ENCODE measurements at places on chromosomes 6 and 20. TPM values are rescaled to one million over a fixed set of nuclear protein-coding genes. Genes with fewer than 3 reads are reported as not detected.

GRCh38 chr20:23412026-23412425 lies 9.3 kb downstream of the NAPB start:
- H3K27ac ChIP-seq, result no peak overlapping the region
- DNase-seq, result no peak
- H3K27me3 ChIP-seq, result no peaks in the 10 kb centered on the region
- H3K4me3 ChIP-seq, result no peak overlapping the region

- DNase-seq, result no peak
- H3K36me3 ChIP-seq, result no peaks in the 10 kb centered on the region
- no peaks in the 10 kb centered on the region for H3K4me1 ChIP-seq
- no peak overlapping the region for H3K27ac ChIP-seq
Observed at GRCh38 chr6:138620630-138621029, 121.3 kb upstream of the NHSL1 start.

DNA sequence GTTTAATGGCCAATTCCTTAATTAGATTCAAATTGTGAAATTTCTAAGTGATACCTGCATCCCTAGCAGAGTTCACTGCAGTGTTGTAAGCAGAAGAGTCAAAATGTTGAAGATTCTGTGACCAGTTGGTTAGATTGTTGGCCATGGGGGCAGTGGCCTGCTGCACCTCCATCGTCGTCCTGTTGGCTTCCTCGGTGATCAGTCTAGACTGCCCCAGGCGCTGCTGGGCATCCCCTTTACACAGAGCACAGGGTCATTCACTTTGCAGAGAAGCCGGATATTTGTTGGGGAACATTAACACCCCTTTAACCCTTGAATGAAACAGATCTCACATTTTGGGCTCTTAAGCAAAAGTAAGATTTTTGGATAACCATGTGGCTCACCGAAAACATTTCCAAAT lies 60.7 kb downstream of the FAM229B start:
- no peak overlapping the region for H3K4me3 ChIP-seq
- no peaks in the 10 kb centered on the region for H3K27me3 ChIP-seq
- peaks cover 9% of the 10 kb centered on the region for H3K4me1 ChIP-seq
- no peaks in the 10 kb centered on the region for H3K36me3 ChIP-seq
- H3K27ac ChIP-seq, result no peak overlapping the region
- DNase-seq, result no peak

DNA sequence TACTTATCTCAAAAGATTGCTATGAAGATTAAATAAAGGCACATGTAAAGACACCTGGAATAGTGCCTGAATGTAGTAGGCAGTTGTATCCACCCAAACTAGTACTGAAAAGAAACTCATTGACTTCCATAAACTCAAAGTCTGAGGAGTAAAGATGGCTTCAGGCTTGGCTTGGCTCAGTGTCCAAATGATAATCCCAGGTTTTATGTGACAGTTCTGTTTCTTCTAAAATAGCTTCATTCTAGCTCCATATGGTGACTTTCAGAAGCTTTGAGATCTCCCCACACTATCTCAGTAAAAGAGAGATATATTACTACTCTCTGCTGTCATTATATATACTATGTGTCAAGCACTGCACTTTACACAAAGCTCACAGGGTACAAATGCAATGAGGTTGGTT lies 121.3 kb downstream of the DOK5 start:
- H3K27me3 ChIP-seq, result no peaks in the 10 kb centered on the region
- no peak overlapping the region for H3K27ac ChIP-seq
- no peaks in the 10 kb centered on the region for H3K4me1 ChIP-seq
- no peaks in the 10 kb centered on the region for H3K36me3 ChIP-seq
- DNase-seq, result no peak

DNA sequence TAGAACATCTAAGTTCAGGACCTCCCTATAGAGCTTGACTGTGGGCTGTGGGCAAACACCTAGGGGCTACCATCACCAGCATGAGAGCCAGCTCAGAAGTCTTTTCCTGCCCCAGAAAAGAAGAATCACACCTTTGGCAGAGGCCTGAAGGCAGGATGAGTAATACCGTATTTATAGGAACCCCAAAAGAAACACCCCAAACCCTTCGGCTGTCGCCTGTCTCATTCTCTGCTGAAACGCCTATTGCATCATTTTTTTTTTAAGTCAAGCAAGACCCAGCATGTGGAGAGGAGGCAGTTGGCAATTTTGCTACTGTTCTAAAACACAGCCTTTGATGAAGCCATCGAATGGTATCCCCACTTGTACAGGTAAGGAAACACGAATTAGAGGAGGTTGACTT lies 436.4 kb downstream of the TFAP2A start:
- DNase-seq, result no peak
- H3K27ac ChIP-seq, result no peak overlapping the region
- no peaks in the 10 kb centered on the region for H3K27me3 ChIP-seq
- H3K36me3 ChIP-seq, result no peaks in the 10 kb centered on the region
- no peak overlapping the region for H3K4me3 ChIP-seq

DNA sequence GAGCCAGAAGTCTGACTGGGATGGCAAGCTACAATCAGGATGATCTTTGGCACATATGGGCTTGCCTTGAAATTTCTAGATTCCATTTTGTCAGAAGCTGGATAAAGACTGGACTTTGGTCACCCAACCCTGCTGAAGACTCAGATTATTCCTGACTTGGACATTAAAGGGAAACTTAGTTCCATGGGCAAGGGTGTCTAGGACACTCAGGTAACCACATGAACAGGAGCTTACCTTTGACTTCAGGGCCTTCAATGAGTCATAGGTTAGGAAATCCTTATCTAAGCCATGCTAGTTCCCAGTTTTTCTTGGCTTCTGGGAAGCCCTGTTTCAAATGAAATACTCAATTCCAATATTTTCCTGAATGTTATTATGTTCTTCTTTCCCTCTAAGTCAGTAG lies 28.5 kb upstream of the IFNGR1 start:
- no peak overlapping the region for H3K4me3 ChIP-seq
- no peak for DNase-seq
- no peaks in the 10 kb centered on the region for H3K36me3 ChIP-seq
- peaks cover 6% of the 10 kb centered on the region for H3K4me1 ChIP-seq

DNA sequence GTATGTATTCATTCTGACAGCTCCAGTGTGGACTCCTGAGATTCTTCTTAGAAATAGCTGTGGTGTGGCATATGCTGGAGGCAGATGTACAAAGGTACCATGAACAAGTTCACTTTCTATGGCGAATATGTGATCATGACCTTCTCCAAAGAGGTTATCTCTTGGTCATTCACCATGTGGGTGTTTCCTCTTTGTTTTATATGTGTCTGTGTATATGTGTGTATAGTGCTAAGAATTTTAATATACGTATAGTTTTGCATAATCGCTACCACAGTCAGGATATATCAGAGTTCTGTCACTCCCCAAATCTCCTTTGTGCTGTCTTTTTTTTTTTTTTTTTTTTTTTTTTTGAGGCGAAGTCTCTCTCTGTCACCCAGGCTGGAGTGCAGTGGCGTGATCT lies 47.1 kb downstream of the PHACTR2 start:
- H3K36me3 ChIP-seq, result no peaks in the 10 kb centered on the region
- no peak overlapping the region for H3K4me3 ChIP-seq
- H3K27ac ChIP-seq, result no peak overlapping the region
- DNase-seq, result no peak
- no peaks in the 10 kb centered on the region for H3K27me3 ChIP-seq

- H3K4me3 ChIP-seq, result no peak overlapping the region
- H3K36me3 ChIP-seq, result no peaks in the 10 kb centered on the region
- no peak for DNase-seq
- H3K4me1 ChIP-seq, result no peaks in the 10 kb centered on the region
Observed at GRCh38 chr6:83597511-83597910, 85.2 kb downstream of the PRSS35 start.

GRCh38 chr6:148888856-148889255 lies 142.0 kb downstream of the UST start:
- DNase-seq, result no peak
- H3K36me3 ChIP-seq, result no peaks in the 10 kb centered on the region
- peaks cover 54% of the 10 kb centered on the region for H3K4me1 ChIP-seq
- no peak overlapping the region for H3K4me3 ChIP-seq
- H3K27me3 ChIP-seq, result no peaks in the 10 kb centered on the region

DNA sequence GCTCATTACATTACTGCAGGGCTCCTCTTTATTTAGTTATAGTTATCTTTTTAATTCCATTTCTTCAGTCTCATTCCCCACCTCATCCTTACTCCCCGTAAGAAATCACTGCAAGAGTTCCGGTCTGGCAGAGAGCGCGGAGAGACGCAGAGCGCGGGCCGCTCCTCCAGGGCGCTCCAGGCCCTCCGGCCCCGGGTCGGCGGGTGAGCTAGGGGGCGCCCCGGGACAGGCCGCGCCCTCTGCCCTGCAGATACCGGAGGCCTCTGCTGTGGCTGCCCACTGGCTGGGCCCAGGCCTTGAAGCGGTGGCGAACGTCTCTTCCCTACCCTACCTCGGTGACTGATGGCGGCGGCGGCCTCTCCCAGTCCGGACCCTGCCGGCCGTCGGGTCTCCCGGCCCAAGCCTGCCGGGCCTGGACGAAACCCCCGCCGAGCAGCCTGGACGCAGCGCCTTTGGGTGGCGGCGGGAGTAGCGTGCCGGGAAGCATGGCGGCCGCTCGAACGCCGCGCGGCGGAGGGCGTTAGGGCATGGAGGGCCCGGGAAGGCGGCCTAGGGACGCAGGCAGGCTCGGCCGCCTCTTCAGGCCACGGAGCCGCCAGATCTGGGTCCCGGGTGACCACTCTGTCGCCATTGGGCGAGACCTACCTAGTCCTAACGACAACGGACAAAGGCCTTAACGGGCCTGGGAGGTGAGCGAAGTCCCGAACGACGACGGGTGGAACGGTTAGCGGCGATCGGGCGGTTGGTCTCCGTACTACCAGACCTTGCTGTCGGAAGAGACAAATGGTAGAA lies 16.4 kb upstream of the HMGN4 start:
- H3K4me1 ChIP-seq, result peaks cover 29% of the 10 kb centered on the region
- H3K4me3 ChIP-seq, result peak overlapping the region; percentile 66

DNA sequence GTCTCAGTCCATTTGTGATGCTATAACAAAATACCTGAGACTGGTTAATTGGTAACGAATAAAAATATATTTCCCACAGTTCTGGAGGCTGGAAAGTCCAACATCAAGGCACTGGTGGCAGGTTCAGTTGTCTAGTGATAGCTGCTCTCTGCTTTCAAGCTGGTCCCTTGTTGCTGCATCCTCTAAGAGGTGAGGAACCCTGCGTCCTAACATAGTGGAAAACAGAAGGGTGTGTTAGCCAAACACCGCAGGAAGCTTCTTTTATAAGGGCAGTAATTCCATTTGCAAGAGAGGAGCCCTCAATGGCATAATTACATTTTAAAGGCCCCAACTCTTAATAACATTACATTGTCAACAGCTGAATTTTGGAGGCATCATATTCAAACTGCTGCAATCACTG lies 372.7 kb downstream of the ADGRB3 start:
- no peak overlapping the region for H3K27ac ChIP-seq
- no peaks in the 10 kb centered on the region for H3K36me3 ChIP-seq
- no peaks in the 10 kb centered on the region for H3K27me3 ChIP-seq
- DNase-seq, result no peak

GRCh38 chr20:47825011-47825762 lies 39.9 kb upstream of the SULF2 start:
- no peak for DNase-seq
- peaks cover 8% of the 10 kb centered on the region for H3K27me3 ChIP-seq
- H3K4me3 ChIP-seq, result no peak overlapping the region
- H3K36me3 ChIP-seq, result no peaks in the 10 kb centered on the region

GRCh38 chr20:48603116-48603818 lies 224.5 kb downstream of the PREX1 start:
- peak; percentile 19 for DNase-seq
- no peaks in the 10 kb centered on the region for H3K36me3 ChIP-seq
- no peaks in the 10 kb centered on the region for H3K4me1 ChIP-seq
- H3K27me3 ChIP-seq, result peaks cover 27% of the 10 kb centered on the region

DNA sequence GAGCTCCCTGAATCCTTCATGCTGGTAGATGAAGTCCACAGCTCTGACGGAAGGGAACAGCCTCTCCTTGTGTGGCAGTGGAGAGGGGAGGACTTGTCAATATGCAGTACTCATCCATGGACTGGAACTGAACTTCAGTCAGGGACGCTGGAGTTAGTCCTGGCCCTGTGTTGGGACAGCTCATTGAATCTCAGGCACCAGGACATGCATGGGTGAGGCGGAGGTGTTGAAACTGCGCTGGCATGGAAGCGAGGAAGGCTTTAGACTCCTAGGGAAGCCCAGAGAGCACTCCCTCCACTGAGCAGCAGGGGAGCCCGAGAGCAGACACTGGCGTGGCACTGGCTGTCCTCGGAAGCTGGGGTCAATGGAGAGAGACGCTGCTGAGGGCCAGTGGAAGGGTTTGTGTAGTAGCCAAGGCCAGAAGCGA lies 161.3 kb upstream of the GGTLC1 start:
- H3K27me3 ChIP-seq, result peaks cover 14% of the 10 kb centered on the region
- no peaks in the 10 kb centered on the region for H3K36me3 ChIP-seq
- no peak for DNase-seq

- no peaks in the 10 kb centered on the region for H3K27me3 ChIP-seq
- H3K36me3 ChIP-seq, result peaks cover 55% of the 10 kb centered on the region
- H3K4me1 ChIP-seq, result no peaks in the 10 kb centered on the region
- no peak overlapping the region for H3K4me3 ChIP-seq
- no peak for DNase-seq
- H3K27ac ChIP-seq, result no peak overlapping the region
Observed at GRCh38 chr6:4896401-4896800, 107.4 kb downstream of the RPP40 start.

- H3K36me3 ChIP-seq, result no peaks in the 10 kb centered on the region
- peaks cover 12% of the 10 kb centered on the region for H3K27me3 ChIP-seq
- no peak for DNase-seq
Observed at GRCh38 chr6:41426438-41426851, 91.0 kb downstream of the NCR2 start.

DNA sequence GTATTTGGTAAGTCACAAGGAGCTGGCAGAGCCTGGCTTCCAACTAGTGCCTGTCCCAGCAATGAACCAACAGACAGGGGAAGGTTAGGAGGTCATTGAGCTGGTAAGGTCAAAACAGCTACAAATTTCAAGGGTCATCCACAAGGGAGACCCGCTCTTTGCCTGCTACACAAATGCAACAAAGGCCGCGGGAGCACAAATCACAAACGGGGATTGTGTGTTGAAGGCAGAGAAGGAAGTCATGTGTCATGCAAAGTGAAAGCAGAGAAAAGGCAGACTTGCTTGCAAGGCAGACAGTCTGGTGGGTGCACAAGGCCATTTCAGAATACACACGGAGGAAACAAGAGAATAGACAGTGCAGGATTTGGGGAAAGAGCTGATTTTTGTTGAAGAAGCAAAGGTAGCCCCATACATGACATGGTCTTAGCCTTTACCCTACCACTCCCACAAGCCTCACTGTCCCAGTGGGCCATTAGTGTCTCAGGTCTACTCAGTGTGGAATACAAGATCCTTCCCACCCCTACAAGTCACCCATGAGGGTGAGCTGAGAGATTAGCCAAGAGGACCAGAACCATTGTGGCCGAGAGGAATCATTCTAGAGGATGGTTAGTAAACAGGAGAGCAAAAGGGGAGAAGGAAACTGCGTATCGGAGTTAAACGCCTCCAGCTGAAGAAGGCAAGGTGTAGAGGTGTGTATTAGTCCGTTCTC lies 18.1 kb upstream of the SAMHD1 start:
- no peaks in the 10 kb centered on the region for H3K36me3 ChIP-seq
- no peaks in the 10 kb centered on the region for H3K27me3 ChIP-seq
- H3K4me1 ChIP-seq, result peaks cover 3% of the 10 kb centered on the region

The HLA-DPB1 gene
- total RNA-seq, result 53.8 TPM

The DHX16 gene
- total RNA-seq, result 24.5 TPM

The RIOK1 gene
- total RNA-seq, result 21.0 TPM

The NAA20 gene
- total RNA-seq, result 38.1 TPM

The NOTCH4 gene
- total RNA-seq, result 9.9 TPM

The PDE7B gene
- total RNA-seq, result 1.2 TPM

The CYP39A1 gene
- 20.0 TPM for total RNA-seq

The NHLRC1 gene
- 4.9 TPM for total RNA-seq

The SMPD2 gene
- 34.5 TPM for total RNA-seq

The AKIRIN2 gene
- 15.3 TPM for total RNA-seq

The MYCT1 gene
- 2.0 TPM for total RNA-seq

The SUMO4 gene
- 2.8 TPM for total RNA-seq

The BPIFA1 gene
- not detected for total RNA-seq

The MATN4 gene
- 1.5 TPM for total RNA-seq

Data from suprapubic skin (tissue), 4 donors.